CD4-positive, alpha-beta T cell treated with Interferon gamma for 1 hour (primary cell): ENCODE measurements at places on chromosomes 2 and 18.

- DNase-seq: no peak
Observed at GRCh38 chr18:59554796-59555335, 142.4 kb downstream of the CCBE1 start.

DNA sequence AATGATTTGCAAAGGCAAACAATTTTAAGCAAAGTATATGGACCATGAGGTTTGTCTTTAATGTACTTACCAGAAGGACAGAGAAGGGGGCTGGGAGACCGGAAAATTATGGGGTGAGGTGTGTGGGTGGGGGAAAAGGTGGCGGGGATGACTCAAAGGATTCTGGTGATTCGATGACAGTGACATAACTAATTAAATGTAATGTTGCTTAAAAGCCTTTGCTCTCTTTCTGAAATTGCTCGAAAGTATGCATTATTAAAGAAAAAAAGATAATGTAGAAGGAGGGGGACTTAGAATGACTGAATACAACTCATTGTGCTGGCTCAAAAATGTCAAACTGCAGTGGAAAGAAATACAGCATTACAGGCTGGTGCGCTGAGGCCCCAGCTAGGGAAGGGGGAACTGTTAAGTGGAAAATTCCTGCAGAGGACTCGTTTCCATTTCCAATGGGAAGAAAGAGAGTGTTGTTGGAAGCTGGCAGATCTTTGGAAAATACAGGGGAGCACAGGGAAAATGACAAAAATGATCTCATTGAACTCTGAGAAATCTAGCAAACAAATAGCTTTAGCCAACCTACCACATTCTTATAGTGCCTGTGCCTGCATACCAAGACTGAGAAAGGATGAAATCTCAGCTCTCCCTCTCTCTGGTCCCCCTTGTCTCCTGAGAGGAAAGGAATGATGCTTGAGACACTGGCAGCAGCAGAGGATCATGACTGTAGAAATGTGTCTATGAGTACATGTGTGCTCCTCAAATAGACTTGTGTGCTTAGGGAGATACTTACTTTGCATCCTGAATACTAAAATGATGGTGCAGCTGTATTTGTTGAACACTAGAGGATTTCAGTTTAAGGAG lies 632.4 kb downstream of the NYAP2 start:
- no peak for DNase-seq

DNA sequence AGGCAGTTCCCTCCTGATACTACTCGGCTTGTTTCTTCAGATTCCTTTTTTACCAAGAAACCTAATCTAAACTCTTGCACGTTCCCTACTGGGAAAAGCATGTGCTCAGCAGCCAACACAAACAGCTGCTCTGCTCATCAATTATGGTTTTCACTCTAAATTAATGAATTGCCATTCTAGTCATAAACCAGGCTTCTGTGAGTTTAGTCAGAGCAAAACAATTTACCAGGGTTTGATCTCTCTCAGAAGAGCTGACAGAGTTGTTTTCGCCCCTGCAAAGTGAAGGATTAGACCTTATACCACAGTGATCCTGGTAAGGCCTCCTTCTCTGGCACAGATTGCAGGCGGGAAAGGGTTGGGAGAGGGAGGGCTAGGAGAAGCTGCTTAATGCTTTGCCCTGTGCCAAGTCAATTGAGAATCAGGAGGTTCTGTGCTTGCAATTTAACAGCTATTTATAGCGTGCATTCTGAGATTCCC lies 57.2 kb downstream of the REEP1 start:
- no peak for DNase-seq

- no peak for DNase-seq
Observed at GRCh38 chr2:179478771-179479170, 214.1 kb upstream of the SESTD1 start.

- DNase-seq: no peak
Observed at GRCh38 chr18:57801761-57802212, 1.3 kb downstream of the ATP8B1 start.

DNA sequence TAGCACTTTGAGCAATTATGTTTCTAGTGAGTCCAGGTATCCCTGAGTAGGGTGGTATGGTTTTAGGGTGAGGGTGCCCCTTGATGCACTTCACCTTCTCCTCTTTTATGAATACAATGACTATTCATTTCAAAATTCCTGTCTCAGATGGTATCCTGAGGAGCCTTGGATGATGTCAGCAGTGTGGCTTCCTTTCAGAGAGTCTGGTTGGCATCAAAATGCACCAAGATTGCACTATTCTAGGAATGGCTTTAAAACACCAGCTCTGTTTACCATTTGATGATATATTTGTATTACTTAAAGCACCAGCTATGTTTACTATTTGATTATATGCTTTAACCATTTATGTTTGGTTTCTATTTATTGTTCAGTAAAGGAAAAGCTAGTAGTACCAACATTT lies 141.0 kb downstream of the FMNL2 start:
- no peak for DNase-seq

DNA sequence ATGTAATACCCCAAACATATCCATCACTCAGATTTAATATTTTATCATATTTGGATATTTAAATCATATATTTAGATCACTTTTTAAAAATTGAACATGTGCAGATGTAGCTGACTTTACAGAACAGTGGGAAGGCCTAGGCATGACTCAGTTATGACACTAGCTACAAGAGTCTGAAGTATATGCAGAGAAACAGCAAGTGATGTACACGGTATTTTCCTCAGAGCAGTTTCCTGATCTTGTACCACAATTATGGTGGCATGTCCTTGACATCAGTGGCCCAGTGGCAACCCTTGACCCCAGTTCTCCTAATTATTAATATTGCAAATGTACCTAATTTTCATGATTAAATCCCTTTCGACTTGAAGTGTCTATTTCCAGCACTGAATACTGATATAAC lies 28.2 kb downstream of the CDKL4 start:
- no peak for DNase-seq

GRCh38 chr2:181446985-181447384 lies 10.2 kb upstream of the ITGA4 start:
- no peak for DNase-seq

- DNase-seq: no peak
Observed at GRCh38 chr2:25250331-25251070, 82.1 kb upstream of the POMC start.

- DNase-seq: no peak
Observed at GRCh38 chr2:201908901-201909300, 102.6 kb downstream of the CDK15 start.

DNA sequence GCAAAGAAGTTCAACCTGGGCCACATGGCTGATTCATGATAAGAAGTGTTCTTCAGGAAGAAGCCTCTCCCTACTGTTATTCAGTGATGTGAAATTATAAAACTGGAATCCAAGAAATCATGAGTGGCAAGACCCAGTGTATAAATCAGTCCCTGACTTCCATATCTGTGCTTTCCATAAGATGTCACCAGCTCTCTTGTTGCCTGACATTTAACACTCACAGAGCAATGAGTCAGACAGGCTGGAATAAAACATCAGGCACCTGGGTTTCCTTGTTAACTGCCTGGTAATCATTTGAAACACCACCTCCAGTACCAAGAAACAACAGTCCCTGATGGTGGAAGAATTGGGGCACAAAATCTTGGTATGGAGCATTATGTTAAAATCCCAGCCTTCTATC lies 76.1 kb downstream of the SCG2 start:
- no peak for DNase-seq

GRCh38 chr2:89834306-89834705 lies 1142.8 kb downstream of the RPIA start:
- DNase-seq: no peak

- DNase-seq: no peak
Observed at GRCh38 chr18:6929370-6930102, 188.1 kb downstream of the LAMA1 start.

- DNase-seq: no peak
Observed at GRCh38 chr2:130825231-130825965, 11.3 kb upstream of the ARHGEF4 start.

DNA sequence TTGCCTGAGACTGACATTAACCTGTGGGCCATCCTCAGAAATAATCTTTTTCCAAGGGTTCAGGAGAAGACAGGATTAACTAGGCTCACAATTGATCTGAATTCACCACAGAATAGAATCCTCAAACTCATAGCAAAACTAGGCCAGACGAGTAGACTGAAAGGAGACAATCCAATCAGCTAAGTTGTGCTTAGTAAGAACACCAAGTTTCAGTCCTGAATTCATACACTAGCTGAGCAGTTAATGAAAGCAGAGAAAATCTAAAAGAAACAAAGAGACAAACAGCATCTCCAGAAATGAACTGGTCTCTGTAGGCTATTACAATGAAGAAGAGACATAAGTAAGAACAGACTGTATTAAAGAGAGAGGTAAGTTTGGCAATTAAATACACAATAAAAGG lies 89.5 kb downstream of the GORASP2 start:
- no peak for DNase-seq

GRCh38 chr18:3726238-3726951 lies 276.4 kb downstream of the TGIF1 start:
- DNase-seq: no peak

DNA sequence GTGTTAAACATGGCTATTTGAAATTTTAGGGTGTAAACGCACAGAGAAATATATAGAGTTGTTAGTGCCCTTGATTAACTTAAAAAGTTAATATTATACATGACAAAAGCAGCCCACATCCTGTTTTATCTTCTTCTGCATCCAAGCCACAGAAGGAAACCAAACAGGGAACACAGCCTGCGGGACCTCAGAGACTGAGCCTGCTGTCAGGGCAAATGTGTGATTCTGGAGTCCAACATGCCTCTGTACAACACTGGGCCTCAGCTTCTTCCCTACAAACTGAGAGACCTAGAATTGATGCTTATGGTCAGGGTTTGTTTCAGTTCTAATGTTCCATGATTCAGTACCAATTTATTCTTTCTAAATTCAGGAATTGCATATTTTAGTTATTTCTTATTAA lies 404.7 kb downstream of the FBXO15 start:
- no peak for DNase-seq

GRCh38 chr2:72964146-72964525 lies 46.8 kb downstream of the EMX1 start:
- DNase-seq: no peak

DNA sequence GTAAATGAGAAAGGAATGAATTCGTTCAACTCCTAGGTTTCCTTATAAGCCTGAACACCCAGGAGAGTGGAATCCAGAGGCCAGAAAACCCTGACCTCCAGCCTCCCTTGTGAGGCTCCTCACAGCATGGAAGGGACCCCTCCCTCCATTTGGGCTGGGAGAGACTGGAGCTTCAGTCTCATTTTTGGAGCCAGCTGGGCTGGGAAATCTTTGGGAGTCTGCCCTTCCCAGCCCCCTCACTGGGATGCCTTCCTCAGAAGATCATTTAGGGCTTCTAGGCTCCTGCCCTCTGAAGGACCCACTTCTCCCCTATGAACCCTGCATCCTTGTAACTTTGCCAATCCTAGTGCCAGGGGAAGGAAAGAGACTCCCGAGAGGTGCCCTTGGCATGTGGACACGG lies 346.1 kb downstream of the CYP26B1 start:
- DNase-seq: no peak

- DNase-seq: no peak
Observed at GRCh38 chr18:24491927-24492834, 31.7 kb downstream of the HRH4 start.

DNA sequence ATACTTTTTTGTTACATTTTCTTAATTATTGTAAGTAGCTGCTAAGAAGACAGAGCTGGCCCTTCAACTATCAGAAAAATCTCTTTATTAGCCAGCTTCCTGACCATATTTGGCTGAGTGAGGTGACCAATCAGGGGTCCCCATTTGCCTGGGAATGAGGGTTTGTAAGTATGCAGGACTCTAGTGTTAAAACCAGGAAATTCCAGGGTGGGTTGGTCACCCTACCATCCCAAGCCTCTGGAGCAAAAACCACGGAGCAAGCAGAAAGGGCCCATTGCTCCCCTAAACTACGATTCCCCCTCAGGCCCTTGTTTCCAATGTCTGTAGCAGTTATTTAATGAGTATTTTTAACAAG lies 165.6 kb upstream of the NCKAP5 start:
- no peak for DNase-seq

DNA sequence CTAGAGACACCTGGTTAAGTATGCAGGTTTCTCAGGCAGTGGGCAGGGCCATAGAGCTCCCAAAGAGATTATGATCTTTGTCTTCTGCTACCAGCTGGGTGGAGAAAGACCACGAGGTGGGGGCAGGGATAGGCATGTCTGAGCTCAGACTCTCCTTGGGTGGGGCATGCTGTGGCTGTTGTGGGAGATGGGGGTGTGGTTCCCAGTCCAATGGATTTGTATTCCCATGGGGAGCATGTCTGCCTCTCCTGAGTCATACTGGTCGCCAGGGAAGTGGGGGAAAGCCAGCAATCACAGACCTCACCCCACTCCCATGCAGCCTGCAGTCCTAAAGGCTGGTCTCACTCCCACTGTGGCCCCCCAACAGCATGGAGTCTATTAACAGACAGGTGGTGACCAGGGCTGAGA lies 31.4 kb upstream of the RHOB start:
- no peak for DNase-seq

GRCh38 chr18:25099895-25100294 lies 252.1 kb downstream of the ZNF521 start:
- no peak for DNase-seq

- no peak for DNase-seq
Observed at GRCh38 chr18:54147439-54147838, 77.0 kb downstream of the MBD2 start.

GRCh38 chr2:157220502-157220901 lies 37.0 kb upstream of the GALNT5 start:
- DNase-seq: no peak

- no peak for DNase-seq
Observed at GRCh38 chr18:40431071-40431985, 1523.7 kb upstream of the PIK3C3 start.

GRCh38 chr18:26635466-26635865 lies 87.1 kb upstream of the KCTD1 start:
- DNase-seq: no peak

DNA sequence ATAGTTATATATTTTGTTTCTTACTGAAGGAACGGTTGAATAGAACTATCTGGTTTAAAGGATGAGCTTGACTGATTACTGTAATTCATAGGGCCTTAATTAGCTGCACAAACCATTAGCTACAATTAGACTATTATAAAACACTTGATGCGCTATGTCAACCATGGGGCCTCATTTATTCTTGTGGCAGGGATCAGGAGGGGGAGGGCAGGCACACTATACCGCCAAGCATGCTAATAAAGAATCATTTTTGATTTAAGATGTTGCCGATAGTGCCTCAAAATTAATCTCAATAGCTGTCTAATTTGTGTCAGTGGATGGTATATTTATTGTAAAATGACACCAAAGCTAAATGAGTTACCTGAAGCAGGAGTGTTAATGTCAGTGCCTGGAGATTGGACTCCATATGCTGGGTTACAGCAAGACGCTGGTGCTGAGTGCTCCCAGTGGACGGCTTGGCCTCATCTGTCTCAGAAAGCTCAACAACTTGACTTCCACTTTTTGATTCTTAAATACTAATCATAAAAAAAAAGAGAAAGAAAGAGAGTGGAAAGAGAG lies 1007.0 kb upstream of the CELF4 start:
- no peak for DNase-seq
